ENCODE measurements at places on chromosomes 16 and 17.

DNA sequence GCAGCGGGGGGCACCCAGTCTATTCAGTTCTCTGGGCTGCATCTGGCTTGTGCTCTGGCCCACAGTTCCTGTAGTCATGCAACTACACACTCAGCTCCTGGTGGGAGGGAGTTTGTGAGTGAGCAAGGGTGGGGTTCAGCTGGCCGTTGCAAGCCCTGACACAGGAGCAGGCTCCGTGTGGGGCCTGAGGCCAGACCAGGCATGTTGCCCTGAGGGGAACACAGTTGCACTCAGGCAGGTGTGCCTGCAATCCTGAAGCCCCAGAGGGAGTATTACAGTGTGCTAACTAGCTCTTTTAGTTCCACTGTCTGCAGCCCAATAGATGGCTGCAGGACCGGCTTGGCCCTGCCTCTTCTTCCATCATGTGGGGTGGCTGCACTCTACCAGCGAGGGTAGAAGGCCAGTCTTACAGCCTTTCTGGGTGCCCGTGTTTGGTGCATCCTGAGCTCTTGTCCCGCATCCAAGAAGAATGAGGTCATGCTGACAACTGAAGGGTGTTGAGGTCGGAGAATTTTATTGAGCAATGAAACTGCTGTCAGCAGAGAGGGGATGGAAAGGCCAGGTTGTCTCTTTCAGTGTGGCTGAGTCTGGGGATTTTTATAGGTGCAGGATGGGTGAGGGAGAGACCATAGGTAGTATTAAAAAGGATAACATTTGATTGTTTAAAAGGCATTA, 49.9 kb upstream of the ELAC2 start:
- no peak for DNase-seq

DNA sequence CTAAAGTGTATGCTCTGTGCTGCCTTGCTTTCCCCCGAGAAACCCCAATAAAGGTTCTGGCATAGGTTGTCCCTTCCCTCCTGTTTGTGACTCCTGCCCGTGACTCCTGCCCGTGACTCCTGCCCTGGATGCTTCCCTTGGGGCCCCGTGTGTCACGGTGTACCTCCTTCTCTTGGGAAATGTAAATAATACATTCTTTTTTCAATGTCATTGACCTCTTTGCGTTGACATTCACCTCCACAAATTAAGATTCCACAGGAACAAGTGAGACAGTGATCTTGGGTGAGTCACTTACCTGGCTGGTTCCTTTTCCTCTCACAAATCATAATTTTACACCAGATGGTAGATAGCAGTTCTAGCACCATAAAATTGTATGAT, 632 bp downstream of the CCL15 start:
- no peak for DNase-seq

- DNase-seq: no peak
These were observed 17.2 kb downstream of the SNTB2 start for GRCh38 chr16:69204172-69204571.

- no peak for DNase-seq
These were observed 19.2 kb downstream of the SGF29 start for GRCh38 chr16:28572696-28573510.

DNA sequence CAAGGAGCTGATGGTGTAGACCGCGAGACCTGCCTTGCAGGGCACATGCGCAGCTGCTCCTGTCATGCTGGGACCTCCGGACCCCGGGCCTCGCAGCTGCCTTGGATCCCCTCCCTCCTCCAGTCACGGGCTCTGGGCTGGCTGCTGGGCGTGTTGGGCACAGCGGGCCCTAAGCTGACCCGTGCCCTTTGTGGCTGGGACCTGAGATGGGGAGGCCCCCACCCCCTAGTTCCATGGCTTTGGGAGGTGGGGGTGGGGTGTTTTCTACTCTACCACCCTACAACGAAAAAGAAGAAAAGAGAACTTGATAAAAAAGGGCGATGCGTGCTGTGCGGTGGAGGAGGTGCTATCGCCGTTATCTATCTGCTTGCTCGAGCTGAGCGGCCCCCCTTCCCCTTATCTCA, 14.5 kb downstream of the ZFPM1 start:
- no peak for DNase-seq

DNA sequence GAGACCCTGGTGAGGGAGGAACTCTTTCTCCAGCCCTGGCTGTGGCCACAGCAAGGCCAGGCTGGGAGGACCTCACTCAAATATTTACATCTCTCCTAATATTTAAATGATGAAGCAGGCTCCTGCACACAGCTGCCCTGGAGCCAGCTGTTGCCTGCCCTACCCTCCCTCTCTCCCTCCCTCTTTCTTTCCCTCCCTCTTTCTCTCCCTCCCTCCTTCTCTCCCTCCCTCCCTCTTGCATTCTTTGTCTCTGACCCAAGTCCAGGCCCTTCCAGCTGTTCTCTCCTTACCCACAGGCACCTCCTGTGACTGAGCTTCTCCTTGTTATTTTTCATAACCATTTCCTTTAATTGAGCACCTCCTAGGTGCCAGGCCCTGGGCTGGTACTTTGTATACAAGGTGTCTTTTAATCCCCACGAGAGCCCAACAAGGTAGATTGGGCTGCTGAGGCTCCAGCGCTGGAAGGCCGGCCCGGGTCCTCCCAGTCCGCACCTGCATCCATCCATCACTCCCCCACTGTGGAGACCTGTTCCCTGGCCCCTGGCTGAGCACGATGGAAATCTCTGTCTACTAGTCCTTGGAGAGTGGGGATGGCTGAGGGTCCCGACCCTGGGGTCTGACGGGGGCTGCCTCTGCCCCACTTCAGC, 242.3 kb downstream of the SEC14L1 start:
- no peak for DNase-seq

- DNase-seq: peak; percentile 59
These were observed 184.4 kb downstream of the MSI2 start for GRCh38 chr17:57440522-57441269.

DNA sequence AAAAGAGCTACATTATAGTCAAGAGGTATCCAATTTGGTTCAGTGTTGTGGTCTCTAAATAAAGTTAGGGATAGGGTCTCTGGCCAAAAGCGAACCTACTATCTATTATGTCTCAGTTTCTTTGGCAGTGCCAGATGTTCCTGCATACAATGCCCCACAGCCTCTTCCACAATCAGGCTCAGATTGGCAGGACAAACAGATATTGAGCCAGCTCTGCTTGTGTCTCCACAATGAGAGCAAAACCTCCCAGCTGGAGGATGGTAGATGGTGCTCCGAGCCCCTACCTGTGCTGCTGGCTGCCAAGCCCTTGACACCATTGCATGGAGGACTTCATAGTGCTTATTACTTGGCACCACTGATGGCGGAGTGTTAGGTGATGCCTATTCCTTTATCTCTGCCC, 19.7 kb downstream of the PHAF1 start:
- DNase-seq: no peak

DNA sequence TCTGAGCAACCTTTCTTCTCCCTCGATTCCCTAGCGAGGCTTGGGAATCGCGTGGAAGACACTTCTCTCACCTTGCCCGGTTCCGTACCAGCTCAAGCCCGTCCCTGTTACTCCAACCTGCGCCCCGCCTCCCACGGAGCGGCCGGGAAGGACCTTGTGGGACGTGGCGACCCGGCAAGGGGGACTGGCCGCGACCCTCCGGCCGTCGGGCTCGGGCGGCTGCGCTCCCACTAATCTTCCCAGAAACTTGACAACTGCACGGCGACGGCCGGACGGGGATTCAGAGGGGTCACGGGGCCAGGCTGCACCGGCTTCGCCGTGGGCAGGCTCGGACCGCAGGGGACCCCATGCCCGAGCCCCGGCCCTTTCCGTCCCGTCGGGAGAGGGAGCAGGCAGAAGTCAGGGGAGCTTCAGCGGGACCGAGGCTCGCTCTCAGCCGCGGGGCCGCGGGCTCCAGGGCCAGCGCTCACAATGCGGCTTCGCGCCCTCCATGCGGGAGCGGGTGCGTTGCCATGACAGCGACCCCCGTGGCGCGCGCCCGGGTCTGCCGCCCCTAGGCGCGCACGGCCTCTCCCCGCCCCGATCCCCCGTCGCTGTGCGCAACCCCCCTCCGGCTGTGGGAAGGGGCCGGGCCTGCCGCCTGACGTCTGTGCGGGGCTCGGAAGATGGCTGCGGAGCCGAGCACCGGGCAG, at the start of gene SGSM2:
Gene SGSM2, plus strand, starts transcription at position 650 of the 692 bp plus-strand sequence. CDS start 188 bp downstream, outside the sequence.
- peak; percentile 55 for DNase-seq

DNA sequence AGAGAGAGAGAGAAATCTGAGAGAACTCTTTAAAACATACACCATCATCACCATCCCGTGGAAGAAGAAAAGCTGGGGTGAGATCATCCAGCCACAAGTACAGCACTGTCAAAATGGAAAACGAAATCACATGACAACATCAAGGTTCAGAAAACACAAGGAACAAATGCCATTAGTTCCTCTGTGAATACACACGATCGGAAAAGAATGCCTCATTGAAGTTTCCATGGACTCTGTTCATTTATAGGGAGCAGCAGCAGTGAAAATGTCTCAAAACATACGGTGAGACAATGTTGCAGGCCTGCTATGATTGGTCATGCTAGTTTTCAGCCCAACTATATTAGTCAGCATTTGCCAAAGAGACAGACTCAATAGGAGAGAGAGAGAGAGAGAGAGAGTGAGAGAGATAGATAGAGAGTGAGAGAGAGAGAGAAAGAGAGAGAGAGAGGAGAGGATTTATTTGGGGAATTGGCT, 4.4 kb downstream of the CFAP97D1 start:
- DNase-seq: no peak

DNA sequence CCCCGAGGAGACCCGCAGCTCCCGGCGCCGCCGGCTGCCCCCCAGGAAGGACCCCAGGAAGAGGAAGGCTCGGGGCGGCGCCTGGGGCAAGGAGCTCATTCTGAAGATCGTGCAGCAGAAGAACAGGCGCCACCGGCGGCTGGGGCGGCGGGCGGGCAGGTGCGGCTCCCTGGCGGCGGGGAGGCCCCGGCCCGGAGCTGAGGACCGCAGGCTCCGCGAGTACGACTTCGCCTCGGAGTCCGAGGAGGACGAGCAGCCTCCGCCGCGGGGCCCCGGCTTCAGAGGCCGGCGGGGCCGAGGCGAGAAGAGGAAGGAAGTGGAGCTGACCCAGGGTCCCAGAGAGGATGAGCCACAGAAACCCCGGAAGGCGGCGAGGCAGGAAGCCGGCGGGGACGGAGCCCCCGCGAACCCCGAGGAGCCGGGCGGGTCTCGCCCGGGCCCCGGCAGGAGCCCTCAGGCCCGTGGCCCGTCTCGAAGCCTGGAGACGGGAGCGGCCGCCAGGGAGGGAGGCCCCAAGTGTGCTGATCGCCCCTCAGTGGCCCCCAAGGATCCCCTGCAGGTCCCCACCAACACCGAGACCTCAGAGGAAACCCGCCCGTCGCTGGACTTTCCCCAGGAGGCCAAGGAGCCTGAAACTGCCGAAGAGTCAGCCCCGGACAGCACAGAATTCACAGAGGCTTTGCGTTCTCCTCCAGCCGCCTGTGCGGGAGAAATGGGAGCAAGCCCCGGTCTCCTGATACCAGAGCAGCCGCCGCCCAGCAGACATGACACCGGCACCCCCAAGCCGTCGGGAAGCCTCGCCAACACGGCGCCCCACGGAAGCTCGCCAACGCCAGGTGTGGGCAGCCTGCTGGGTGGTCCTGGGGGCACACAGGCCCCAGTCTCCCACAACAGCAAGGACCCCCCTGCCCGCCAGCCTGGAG, 22.3 kb upstream of the ZFPM1 start:
- peak; percentile 16 for DNase-seq

DNA sequence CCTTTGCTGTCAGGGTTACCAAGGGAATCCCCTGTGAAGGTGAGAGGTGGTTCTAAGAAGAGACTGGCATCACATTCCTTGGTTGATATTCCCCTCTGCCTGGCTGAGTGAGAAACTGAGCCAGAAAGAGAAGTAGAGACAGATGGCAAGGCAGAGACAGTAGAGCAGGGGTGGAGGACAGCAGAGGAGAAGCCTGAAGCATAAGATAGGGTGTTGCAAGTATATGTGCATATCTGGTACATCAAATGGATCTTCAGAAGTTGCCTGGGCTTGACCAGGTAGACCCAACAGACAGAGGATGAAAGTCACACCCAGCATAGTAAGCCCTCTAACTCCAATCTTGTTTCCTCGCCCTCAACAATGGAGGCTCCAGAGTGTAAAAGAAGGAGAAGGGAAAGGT, 7.9 kb upstream of the THUMPD1 start:
- no peak for DNase-seq

GRCh38 chr16:89135166-89135565, 36.4 kb upstream of the CDH15 start:
- DNase-seq: no peak

DNA sequence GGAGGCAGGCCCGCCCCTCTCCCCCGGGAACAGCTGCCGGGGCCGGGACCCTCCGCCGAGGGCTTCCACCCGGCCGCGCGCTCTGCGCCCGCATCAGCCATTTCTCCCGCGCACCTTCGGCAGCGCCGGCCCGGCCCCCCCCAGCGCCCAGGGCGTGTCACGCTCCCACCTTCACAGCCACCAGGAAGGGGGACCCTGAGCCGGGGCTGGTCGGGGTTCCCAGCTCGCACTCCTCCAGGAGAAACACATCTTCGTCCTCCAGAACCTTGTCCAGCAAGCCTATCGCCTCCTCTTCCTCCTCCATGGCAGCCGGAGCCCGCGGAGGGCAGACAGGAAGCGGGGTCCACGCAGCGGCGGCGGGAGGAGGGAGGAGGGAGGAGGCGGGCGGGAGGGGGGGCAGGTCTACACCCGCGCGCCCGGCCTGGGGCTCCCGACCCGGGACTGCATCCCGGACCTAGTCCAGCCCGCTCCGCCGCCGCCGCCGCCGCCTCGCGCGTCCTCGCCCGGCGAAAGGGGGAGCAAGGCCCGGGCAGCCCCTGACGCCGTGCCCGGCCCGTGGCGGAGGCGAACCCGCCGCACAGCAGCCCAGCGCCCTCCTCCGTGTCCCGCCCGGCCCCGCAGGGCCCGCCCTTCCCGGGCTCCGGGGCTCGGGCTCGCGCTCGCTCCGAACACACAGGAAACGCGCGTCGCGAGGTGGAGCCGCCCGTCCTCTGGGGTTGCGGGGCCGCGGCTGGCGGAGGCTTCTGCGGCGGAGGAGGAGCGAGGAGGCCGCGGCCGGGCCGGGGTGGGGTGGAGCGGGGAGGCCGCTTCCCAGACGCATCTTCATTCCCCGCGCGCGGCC, 70.8 kb downstream of the ABR start:
- DNase-seq: peak; percentile 49

DNA sequence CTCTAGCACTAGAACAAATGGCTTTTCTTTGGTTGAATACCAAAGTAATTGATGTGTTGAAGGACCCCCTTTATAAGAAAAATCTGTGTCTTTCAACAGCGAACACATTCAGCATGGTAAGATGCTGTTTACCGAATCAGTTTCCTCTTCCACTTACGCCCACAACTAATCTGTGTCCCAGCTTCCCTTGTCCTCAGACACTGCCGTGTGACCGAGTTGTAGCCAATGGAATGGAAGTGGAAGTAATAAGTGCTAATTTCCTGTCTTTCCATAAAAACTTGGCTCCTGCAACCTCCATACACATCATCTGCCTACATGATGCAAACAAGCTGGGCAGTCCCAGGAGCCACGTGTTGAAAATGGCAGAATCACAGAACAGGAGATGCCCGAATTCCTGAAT, 10.4 kb downstream of the CDIPT start:
- DNase-seq: no peak

DNA sequence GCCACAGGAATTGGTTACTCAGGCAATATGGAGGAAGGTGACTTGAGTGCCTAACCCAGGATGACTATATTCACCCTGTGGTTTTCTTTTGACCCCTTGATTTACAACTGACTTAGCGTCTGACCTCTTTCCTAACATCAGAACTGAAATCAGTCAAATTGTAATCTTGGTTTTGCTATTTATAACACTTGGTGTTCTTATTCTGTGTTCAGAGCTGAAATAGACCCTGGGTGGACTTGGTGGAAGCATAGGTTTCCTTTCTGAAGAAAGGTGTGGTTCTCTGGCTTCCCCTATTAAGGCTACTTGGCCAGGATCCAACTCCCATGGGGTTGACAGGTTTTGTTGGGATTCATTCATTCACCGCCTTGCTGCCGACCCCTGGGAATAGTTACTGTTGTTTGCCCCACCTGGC, 80.8 kb downstream of the CLEC16A start:
- DNase-seq: no peak

- DNase-seq: no peak
These were observed 17.9 kb upstream of the SMPD3 start for GRCh38 chr16:68466174-68466573.

Measured in activated T-helper 1 cell treated with anti-CD3 and anti-CD28 coated beads, Interleukin-2, amount 50 U/mL, for 16 hours (primary cell).